ENCODE measurements at places on chromosomes 6 and 20.

- DNase-seq: no peak
Observed at GRCh38 chr6:44582930-44583329, 195.4 kb downstream of the CDC5L start.

DNA sequence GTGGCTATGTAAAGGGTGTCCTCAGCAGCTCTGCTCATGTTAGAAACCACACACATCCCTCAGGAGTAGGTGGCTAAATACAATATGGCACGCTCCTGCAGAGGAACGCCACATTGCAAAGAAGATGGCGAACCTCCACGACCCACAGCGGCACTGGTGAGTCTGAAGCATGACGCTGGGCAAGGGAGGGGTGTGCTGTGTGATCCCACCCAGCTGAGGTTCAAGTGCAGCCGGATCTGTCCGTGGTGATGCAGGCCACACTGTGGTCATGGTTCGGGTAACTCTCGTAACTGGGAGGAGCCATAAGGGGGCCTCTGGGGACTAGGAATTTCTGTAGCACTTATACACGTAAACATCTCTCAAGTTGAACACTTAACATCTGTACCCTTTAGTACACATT lies 23.4 kb upstream of the APMAP start:
- DNase-seq: no peak

DNA sequence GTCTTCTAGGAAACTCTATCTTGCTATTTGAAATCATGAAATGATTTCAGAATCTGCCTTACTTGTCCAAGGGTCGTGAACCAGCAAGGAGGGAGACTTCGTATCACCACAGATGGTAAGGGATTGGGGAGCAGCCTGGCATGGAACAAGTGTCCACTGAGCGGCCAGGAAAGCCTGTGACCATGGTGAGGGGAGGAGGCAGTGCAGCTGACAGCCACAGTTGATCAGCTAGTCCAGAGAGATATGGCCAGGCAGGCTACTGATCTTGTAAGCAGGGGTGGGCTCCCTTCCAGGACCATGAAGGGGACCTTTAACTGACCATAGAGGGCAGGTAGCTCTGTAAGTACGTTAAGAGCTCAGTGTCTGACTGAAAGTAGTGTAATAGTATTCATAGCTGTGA lies 96.8 kb upstream of the TENT5A start:
- no peak for DNase-seq

- DNase-seq: no peak
Observed at GRCh38 chr6:116405138-116405537, 34.4 kb downstream of the DSE start.

DNA sequence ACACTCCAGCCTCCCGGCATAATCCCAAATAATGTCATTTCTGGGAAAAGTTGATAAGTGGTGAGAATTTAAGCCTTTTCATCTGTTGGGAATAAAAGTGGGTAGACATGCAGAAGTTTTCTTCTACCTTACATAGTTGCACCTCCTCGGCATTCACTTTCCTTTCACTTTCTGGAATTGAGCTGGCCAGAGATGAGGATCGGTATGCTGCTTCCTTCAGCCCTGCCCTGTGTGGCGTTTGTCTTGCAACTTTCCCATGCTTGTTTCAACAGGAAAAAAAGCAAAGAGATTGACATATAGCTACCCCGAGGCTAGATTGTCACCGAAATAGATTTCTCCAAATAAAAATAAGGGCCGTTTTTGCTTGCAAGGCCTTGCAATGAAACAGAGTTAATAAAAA lies 65.8 kb upstream of the JAG1 start:
- DNase-seq: no peak

DNA sequence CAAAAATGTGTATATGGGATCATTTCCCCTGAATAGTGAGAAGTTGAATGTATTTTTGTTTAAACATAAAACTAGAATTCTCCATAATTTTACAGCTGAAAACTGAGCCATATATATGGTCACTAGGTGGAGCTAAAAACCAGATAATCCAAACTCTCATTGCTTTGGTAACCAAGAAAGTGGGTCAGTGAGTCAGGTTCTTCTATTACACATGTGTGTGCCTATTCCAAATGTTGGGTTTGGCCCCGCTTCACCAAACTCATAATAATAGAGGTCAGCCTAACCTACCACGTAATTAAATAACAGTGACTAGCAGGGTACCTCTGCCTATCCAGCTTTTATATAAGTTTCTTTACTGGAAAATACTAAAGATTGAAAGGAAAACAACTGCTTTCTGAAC lies 19.3 kb upstream of the RNGTT start:
- peak; percentile 45 for DNase-seq

DNA sequence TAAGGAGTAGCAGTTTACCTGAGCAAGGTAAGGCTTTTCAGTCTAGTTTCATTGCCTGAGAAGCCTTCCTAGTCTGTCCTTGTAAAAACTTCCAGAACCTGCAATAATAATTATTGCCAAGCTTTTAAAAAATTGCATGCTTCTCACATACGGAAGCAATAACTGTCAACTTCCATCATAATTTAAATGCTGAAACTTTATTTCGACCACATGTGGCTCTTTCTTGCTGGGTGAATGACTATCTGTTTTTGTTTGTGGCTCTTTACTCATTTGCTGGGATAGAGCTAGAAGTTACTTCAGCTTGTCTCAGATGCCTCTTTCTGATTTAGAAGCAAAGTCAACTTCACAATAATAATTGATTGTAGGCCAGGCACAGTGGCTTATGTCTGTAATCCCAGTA lies 95.9 kb upstream of the COL21A1 start:
- DNase-seq: no peak

DNA sequence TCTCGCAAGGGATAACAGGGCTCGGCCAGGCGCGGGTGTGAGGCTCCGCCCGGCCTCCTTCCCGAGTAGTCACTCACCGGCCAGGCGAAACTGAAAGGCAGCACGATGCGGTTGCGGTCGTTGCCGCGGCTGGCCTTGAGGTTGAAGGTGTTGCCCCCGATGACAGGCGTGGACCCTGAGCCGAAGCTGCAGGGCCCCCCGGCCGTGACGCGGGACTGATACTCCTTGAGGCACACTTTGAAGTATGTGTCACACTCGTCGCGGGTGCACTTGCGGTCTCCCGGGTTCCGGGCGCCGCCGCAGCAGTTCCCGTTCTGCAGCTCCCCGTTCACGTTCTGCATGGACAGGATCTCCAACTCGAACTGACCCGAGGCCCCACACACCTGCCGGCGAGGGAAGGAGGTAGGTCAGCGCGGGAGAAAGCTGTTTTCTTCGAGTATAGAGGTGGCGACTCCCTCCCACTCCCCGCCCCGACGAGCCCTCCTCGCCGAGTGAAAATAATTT lies 1.1 kb downstream of the JAG1 start:
- DNase-seq: peak; percentile 75

DNA sequence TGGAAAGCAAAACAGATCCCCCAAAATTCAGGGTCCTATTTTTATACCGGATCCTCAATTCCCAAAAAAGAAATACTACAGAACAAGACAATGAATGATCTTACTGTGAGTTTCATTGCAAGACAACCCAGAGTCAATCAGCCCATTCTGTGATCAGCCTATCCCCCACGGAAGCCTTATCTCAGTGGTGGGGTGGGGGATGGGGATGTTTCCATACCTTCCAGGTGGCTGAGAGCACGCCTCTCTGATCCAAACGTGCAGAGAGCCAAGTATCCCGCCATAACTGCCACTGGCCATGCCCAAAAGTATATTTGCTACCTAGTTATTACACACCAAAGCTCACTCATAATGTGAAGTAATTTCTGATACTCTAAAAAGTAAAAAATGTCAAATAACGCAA lies 15.1 kb downstream of the WFDC2 start:
- no peak for DNase-seq

DNA sequence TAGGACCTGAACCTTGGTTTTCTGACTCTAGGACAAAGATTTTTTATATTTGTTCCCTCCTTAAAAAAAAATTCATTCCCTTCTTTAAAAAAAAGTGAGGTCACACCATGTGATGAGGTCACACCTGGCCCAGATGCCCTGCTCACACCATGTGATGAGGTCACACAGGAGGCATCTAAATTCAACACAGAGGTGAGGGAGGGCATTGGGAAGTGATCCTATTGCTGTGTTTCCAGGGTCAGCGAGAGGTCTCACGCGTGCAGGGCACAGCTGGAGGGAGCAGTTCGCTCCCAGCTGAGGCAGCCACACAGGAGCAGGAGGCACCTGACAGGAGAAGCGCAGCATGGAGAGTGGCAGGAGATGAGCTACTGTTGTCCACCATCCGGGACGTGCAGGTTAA lies 92.5 kb downstream of the SLC22A23 start:
- DNase-seq: no peak

DNA sequence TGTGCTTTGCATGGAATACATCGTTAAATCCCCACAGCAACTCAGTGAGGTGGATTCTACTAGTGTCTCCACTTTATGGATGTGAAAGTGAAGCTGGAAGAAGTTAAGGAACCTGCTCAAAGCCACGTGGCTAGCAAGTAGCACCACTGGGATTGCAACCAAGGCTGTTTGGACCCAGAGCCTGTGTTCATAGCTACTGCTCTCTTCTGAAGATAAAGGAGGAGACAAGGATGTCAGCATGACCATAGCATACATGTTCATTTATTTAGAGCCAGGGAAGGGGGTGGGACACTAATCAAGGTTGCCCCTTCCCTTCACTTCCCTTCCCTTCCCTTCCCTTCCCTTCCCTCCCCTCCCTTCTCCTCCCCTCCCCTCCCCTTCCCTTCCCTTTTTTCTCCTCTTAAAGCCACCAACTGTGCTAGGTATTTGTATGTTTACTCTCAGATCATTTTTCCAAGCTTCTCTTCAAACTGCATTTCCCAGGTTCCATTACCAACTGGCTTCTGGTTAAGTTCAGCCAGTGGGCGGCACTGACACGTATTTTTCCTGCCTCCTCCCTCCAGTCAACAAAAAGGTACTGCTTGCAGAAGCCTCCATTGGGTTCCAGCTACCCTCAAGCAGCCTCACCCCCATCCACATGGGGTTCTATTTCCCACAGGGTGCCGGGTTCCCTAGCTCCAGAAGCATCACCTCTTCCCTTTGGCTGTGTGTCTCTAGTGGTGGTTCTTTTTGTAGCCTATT lies 134.9 kb downstream of the BCAS1 start:
- no peak for DNase-seq

- no peak for DNase-seq
Observed at GRCh38 chr6:131946992-131947955, 3.9 kb downstream of the CCN2 start.

- peak; percentile 64 for DNase-seq
Observed at GRCh38 chr6:39086294-39086693, 28.7 kb downstream of the SAYSD1 start.

GRCh38 chr6:31621320-31621939 lies 915 bp downstream of the PRRC2A start:
- no peak for DNase-seq

GRCh38 chr6:108309844-108310243 lies 15.0 kb downstream of the AFG1L start:
- DNase-seq: no peak

GRCh38 chr6:113640051-113640450 lies 217.1 kb upstream of the MARCKS start:
- DNase-seq: no peak

- DNase-seq: no peak
Observed at GRCh38 chr20:12047838-12048432, 130.2 kb downstream of the BTBD3 start.

DNA sequence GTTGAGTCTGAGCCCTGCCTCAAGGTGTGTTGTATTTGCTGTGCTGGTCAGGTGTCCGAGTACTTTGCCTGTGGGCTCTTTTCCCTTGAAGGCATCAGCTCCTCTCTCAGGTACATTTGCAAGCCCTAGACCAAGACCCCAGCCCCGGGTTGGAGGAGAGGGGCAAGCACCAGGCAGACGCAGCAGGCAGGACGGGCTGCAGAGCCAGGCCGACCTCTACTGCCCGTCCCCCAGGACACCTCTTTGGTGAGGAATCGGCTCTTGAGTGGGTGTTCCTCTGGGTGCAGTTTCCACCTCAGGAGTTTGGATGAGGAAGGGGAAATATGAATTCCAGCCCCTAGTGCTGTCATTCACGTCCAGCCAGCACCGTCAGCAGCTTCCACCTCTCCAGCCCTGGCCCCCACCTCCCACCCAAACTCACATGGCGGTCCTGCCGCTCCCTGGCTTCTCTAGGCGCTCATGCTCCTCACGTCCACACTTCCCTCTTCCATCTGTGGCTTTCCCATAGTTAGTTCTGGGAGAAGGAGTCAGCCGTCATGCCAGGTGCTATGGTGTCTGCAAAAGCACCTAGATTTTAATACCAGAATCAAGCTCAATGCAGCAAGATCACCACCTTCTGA lies 183.9 kb downstream of the DLL1 start:
- no peak for DNase-seq

DNA sequence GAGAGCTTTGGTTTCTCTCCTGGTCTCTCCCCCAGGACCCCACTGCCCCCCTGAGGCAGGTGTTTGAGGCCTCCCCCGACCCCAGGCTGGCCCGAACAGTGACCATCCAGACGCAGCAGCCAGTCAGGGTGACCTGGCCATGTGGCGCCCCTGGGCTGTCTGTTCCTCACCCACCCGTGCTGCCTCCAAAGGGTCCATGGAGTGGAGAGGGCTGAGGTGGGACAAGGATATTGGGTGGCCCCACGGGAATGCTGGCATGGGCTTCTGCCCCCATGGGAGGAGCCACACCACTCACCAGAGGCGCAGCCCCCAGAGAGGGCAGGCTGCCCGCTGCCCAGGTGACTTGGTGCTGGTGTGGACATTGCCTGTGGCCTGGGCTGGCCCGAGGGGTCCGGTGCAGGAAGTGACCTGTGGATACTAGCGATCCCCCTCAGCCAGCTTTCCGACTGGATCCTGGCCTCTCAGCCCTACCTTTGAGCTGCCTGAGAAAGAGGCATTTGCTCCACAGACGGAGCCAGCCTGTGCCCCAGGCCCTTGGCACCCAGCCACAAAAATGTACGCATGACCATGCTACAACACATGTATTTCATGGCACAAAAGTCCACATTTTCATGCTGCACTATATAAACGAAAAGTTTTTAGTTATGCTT lies 50.8 kb downstream of the BCAS4 start:
- no peak for DNase-seq

DNA sequence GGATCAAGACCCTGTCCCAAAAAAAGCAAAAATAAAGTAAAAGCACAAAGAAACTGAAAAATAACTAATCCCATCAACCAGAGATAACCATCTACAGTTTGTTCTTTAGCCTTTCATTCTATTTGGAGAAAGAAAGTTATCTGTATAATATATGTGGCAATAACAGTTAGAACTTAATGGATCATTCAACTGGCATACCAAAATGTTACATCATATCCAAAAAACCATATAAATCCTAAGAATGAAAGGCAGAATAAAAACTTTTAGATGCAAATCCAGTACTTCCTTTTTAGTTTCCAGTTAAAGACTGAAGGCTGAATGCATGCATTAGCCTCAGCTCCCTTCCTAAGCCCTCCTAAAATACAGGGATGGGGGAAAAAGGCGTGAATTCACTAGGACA lies 25.2 kb downstream of the ILRUN start:
- DNase-seq: no peak

DNA sequence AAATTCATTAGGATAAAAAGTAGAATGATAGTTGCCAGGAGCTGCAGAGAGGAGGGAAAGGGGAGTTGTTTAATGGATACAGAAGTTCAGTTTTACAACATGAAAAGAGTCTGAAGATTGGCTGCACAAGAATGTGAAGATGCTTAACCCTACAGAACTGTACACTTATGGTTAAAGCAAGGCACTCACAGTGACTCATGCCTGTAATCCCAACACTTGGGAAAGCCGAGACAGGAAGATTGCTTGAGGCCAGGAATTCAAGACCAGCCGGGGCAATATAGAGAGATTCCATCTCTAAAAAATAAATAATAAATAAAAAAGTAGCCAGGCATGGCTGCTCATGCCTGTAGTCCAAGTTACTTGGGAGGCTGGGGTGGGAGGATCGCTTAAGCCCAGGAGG lies 174.0 kb downstream of the TASP1 start:
- DNase-seq: no peak
